ENCODE measurements at places on chromosomes 12 and 14.
A peak's percentile ranks its signal among the peaks of the same experiment; 100 is the strongest.

DNA sequence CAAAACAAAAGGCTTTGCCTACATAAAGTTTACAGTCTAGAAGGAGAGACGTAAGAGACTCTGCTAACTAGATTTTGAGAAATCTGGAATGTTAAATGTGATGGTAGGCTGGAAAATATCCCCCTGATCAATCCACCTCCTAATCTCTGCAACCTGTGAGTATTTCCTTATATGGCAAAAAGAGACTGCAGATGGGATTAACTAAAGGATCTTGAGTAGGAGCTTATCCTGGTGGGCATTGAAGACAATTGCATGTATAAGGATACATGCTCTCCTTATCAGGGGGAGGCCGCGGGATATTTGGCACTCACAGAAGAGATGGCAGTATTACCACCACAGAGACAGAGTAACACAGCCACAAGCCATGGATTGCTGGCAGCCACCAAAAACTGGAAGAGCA is 95.2 kb downstream of the EGLN3 start:
- DNase-seq, result no peak

- DNase-seq, result peak; percentile 84
Measured at GRCh38 chr14:21557084-21557901, 22.6 kb downstream of the OR10G3 start.

- no peak for DNase-seq
Measured at GRCh38 chr12:89244536-89244935, 107.8 kb downstream of the DUSP6 start.

DNA sequence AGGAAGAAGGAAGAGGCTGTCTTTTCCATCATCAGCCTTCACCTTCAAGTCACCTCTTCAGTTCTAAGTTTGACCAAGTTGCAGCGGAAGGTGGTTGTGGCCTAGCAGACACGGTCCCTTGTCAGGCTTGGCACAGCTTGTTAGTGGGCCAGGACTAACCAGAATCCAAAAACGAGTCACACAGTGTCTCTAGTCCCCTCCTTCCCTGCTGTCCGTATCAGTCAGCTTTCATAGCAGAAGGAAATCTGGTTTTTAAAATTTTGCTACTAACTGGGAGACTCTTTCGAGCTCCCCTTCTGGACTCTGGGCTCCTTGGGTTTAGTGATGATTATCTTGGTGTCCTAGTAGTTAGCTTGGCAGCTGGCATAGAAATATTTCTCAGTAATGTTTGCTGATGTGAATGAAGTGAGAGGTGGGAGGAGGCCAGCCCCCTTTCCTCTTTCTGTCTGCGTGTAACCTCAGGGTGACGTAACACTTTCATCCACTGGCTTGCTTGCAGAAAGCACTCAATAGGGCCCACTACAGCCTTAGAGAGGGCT is 3.8 kb downstream of the ETV6 start:
- no peak for DNase-seq

DNA sequence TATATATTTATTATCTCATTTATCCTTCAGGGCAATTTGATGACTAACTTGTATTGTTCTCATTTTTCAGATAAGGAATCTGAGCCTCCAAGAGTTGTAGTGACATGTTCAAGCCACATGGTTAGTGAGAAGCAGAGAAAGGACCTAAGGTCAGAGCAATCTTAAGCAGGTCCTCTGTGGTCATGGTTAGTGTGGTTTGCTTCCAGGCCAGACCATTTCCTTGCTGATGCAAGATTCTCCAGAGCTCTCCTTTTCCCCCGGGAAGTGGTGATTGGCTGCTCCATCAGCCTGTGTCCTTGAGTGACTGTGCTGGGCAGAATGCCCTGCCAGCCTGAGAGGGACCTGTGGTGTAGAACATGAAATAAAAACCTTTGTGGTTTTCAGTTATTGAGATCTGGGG is 141.3 kb downstream of the KTN1 start:
- no peak for DNase-seq

DNA sequence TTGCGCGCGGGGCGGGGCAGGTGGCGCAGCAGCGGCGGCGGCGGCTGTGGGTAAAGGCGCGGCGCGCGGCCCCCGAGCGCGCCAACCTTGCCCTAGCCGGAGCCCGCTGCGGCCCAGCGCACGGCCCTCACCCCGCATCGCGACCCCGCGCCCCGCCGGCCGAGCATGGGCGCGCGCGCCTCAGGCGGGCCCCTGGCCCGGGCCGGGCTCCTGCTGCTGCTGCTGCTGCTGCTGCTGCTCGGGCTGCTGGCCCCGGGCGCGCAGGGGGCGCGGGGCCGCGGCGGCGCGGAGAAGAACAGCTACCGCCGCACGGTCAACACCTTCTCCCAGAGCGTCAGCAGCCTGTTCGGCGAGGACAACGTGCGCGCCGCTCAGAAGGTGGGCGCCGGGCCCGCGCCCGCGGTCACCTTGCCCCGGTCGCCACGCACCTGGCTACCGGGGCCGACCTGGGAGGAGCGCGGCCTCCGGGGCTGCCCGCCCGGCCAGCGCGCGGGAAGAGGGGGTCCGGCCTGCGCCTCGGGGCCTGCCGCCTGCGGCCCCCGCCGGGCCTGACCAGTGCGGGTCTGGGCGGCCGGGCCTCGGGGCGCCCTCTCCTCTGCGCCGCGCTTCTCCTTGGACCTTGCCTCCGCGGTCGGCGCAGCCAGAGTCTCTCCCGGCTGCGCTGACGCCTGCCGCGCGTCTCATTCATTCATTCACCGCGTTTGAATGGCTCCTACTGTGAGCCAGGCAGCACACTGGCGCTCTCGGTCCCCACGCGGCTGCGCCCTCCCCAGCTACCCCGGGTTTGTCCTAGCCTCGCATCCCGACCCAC is at the start of gene BRI3BP:
Gene BRI3BP, plus strand, starts transcription at position 20 of the 811 bp plus-strand sequence. Its CDS starts 146 bp downstream, at position 166.
- peak; percentile 55 for DNase-seq

DNA sequence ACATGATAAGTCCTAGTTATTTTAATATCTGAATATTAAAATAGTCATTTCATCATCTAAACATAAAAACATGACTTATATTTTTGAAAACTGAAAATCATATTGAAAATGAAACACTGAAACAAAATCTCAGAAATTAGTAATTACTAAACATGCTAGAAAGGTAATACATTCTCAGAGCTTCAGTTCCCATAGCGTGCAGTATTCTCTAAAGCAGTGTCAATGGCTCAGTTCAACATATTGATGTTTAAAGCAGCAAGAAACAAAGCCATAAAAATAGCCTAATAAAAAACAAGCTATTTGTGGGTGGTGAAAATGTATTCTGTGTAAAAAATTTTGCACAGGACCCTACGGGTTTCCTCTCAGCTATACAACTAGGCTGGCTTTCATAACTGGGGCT is 1337.4 kb downstream of the FSCB start:
- no peak for DNase-seq

DNA sequence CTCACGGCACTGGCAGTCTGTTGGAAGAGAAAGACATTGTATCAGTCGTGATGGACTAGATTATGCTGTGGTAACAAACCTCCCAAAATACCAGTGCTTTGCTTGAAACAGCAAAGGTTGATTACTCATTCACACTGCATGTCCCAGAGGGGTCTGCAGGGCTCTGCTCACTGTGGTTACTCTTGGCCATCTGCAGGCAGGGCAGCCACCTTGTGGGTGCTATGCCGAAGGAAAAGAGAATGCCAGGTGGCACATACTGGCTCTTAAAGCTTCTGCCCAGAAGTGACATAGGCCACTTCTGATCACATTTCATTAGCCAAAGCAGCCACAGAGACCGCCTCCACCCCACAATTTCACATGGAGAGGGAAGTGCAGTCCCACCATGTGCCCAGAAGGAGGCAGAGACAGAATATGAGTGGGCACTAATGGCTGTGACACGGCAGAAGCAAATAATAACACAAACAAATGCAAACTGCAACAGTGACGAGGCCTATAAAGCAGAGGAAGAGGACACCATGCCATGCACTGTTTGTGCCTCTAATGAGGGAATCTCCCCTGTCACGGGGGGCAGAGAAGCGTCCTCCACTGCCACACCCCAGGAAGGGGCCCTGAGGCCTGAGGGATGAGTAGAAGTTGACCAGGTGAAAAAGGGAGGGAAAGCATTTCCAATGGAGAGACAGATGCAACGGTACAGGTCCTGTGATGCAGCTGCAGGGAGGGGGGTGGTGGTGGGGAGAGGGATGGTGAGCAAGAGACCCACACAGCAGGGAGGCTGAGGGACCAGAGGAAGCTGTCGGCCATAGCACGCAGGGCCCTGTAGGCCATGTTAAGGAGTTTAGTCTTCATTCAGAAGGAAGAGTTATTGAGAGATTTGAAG is 51.7 kb upstream of the KICS2 start:
- no peak for DNase-seq

DNA sequence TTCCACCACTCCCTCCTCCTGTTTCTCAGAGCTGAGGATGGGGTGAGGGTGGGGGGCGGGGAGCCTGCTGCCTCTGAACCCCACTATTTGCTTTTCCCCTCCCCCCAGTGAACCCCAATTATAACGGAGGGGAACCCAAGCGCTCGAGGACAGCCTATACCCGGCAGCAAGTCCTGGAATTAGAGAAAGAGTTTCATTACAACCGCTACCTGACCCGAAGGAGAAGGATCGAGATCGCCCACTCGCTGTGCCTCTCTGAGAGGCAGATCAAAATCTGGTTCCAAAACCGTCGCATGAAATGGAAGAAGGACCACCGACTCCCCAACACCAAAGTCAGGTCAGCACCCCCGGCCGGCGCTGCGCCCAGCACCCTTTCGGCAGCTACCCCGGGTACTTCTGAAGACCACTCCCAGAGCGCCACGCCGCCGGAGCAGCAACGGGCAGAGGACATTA is 1.1 kb downstream of the HOXC4 start:
- no peak for DNase-seq

DNA sequence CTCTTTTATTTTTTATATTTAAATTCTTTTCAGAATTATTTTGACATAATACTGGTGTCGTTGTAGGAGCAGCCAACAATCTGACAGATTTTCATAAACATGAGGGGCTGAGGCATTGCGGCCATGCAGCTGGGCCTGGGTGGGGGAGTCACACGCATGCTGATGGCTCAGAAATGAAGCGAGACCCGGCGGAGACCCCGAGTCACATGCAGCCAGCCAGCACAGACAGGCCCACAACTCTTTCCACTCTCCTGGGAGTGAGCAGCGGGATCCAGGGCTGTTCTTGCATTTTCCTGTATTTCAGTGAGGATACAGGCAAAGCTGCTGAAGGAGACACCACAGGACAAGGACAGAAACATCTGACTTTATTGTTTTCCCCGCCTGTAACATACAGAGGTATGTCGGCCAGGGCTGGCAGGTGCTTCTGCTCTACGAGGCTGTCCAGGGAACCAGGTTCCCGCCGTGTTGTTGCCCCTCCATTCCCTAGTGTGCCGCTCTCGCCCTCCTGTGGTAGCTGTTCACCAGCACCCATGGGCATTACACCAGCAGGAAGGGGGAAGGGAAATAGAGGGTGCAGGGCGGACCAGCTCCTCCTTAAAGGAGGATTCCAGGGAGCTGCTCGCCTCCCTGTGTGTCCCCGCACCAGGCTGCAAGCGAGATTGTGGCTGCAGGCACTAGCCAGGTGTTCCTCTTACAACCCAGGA is 30.5 kb downstream of the FZD10 start:
- no peak for DNase-seq

DNA sequence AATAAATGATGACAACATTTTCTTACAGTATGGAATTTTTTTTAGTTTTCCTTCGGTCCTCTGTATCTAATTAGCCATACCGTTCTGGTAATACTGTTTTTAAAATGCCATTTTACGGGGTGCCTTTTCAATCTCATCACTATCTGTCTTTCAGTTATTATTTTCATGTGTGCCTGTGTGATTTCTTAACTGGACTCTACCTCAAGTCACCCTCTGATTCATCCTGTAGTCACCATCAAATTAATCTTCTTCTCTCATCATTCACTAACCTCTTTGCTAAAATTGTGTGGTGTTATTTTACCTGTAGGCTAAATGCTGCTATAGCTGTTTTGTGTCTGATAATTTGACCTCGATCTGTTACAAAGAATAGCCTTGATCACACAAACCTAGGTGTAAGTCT is 16.0 kb upstream of the CCT2 start:
- no peak for DNase-seq

- DNase-seq, result no peak
Measured at GRCh38 chr12:124834822-124835221, 28.8 kb downstream of the SCARB1 start.

DNA sequence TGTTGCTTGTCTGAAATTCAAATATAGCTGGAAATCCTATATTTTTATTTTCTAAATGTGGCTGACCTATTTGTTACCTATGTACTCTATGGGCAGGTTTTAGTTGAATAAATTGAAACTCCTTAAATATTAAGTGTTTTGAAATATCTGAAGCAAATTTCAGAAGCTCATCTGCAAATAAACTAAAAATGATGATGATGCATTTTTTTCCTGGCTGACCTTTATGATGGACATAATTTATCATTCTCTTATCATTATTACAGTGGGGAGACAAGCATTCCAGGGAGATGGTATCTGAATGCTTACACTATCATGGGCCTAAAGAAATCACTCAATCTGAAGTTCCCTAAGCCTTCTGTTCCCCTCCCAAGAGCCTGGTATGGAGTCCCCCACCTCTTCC is 1225.2 kb downstream of the AACS start:
- no peak for DNase-seq

DNA sequence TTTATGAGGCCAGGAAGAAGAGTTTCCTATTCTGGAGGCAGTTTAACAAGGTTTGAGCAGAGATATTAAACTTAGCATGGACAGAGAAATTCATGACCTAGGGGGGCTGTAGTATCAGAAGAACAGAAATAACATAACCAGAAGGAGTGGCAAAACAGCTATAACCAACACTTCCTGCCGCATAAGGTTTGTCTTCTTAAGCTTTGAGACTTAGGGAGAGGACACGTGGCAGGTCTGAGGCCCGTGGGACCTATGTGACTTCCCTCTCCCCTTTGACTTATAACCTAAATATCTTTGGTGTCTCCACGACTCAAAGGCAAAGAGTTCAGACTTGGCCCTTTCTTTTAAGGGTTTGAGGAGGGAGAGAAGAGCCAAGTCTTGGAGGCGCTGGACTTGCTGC is 119.1 kb upstream of the PZP start:
- no peak for DNase-seq

- no peak for DNase-seq
Measured at GRCh38 chr12:45601888-45602287, 127.6 kb upstream of the ARID2 start.

DNA sequence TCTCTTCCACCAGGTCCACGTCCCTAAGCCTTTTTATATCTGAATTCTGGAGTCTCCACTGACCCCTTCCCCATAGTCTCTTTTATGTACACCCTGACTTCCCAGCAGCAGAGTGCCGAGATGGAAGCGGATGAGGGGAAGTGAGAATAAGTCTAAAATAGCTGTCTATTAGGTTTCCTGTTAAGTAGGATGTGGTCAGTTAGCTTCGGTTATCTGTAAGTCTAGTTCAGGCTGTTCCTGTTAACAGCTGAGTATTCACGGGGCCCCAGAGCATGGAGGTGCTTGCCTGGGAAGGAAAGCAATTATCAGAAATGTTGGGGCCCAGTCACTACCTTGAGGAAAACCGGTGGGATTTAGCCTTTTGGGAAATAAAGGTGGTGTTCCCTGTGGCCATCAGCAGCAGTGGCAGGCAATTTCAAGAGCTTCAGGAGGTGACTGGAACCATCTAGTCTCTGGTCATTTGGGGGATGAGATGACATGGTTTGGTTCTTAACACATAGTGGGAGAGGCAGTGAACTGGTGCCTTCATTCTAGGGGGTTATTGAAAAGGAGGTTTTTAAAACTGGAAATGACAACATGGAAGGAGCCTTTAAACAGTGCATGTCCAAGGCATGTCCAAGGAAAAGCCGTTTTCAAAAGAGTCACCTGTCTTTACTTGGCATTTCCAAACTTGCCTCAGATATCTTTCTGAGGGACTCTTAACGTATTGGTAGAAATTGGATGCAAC is 21.8 kb downstream of the CHST11 start:
- no peak for DNase-seq

GRCh38 chr14:77084985-77085384 is 13.1 kb upstream of the CIPC start:
- DNase-seq, result no peak
